Suppressor macrophage treated with lipopolysaccharide for 1 hour (primary cell): ENCODE measurements at places on chromosomes 7 and 10.

DNA sequence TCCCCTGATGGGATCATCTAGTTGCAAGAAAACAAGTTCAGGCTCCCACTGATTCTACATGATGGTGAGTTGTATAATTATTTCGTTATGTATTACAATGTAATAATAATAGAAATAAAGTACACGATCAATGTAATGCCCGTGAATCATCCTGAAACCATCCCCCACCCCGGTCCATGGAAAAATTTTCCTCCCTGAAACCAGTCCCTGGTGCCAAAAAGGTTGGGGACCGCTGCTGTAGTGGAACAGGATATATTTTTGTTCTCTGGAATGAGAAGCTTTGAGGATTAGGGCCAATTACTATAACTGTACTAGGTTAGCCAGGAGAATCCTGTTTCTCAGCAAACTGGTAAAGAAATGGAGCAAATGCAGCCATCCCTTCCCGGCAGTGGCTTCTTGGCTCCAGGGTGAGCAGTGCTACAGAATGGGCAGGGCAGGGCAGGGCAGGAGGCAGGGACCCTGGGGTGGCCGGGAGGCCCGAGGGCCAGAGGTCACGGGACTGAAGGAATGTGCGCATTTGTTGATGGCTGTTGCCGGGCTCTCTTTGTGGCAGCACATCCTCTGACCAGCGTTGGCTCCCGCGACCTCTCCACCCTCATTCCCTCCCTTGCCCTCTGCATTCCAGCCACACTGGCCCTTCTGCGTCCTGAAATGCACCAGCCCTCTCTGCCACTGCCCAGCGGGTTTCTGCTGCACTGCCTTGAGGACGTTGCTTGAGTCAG lies 162.3 kb upstream of the NPS start:
- DNase-seq = no peak

DNA sequence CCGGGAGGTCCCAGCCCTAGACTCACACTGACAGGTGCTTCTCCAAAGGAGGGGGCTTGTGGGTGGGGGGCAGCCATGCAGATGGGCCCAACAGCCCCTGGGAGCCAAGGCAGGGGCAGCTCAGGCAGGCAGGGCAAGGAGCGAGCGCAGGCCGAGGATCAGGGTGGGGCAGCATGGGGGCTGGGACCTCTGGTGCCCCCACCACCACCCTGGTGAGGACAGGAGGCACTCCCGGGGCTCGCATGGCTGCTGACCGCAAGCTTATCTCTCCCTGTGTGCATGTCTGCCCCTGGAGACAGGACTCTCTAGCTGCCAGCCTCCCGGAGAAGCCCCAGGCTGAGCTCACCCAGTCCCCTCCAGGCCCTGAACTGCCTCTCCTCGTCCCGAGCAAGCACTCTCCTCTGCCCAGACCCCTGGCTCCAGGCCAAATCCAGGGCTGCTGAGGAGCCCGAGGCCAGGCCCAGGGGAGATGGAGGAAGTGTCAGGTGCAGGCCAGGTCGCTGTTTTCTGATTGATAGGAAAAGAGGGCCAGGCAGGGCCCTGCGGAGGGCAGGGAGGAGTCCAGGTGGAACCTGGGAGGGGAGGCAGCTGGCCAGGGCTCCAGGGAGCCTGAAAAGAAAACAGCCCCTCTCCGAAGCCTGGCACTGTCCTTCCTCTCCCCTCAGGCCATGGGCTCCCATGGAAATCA lies 39.0 kb downstream of the PDGFA start:
- no peak for DNase-seq

DNA sequence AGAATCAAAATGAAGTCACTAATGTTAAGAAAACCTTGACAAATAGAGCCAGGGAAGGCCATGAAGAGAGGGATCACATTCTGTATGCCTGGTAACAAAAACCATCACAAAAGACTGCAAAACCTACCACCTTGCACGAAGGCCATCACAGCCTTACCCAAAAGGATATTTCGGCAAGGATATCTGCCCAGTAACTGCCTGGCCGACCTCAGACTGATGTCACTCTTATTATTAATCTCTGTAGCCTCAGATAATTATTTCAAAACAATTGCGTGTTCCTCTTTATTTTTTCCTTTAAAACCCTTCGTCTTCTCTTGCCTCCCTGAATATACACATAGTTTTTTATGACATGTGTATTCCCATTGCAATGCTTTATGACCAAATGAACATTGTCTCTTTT lies 52.5 kb downstream of the CDC14C start:
- no peak for DNase-seq

DNA sequence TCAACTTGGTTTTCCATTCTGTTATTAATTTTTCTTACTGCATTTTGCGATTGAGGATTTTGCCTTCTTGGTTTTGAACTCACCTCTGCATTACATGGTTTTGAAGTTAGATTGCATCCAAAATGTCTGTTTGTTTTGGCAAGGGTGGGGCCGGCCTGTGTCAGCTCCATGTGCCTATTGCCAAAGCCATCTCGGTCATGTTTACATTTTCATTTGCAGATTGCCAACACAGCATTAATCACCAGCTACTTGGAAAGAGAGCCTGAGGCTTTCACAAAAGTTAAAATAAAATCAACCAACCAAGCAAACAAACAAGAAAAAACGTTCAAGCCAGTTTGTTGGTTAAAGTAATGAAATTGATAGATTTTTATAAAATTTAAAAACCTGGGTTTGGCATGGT lies 695.8 kb downstream of the TYW1 start:
- DNase-seq = no peak

DNA sequence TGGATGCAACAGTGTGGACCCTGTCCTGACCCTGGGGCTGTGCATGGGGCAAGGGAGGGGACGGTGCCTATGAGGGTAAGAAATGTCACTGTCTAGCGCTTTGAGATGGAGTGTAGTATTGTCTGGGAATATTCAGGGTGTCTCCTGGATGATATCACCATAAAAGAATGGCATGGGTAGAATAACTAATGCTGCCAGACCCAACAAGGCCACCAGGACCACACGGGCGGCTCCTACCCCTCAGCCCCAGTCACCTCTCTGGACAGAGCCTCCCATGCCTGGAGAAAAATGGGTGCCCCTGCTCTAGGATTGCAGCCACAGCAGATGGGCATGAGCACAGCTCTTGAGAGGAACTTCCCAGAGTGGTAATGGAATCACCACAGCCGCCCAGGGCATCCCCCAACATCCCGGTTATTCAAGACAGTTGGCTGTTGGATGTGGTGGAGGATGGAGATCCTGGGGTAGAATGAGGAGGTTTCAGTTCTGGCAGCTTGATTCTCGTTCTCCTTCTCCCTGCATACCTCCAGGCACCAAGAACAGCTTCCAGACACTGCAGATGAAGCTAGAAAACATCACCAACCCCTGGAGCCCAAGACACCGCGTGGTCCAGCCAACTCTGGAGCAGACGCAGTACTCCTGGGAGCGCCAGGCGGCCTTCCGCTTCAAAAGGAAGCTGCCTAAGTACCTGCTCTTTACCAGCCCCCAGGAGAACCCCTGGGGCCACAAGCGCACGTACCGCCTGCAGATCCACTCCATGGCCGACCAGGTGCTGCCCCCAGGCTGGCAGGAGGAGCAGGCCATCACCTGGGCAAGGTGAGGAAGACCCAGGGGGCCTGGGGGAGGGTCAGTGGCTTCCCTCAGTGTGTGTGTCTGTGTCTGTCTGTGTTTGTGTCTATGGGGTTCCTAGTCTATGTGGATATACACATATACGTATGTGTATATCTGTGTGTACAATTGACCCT lies 6.2 kb downstream of the AOC1 start:
- DNase-seq = no peak

DNA sequence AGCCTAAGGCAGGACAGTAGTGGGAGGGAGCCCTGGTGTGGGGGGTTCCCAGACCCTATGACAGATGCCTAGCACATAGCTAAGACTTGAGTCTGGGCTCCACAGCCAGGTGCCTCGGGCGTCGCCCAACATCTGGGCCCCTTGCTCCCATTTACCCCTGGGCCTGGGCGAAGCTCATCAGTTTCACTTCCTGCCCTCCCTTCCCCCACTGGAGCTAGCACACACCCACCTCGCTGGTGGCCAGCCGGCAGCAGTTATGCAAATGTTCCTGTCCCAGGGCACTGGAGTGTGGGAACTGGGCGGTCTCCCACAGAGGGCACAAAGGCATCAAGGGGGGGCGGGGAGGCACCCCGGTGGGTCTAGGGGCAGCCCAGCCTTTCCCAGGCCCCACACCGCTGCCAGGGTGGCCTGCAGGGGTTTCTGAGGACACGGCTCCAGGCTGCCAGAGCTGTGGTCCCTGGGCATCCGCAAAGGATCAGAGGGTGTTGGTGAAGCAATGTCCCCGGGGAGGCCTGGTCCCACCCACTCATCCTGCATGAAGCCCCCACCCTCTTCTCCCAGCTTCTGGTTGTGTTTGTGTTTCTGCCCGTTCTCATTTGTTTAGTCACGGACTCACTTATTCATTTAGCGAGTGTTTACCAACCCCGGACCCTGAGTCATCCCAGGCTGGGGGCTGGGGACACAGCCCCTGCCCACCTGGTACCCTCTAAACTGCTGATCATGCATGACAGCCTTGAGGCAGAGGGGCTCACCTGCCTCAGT lies 20.4 kb downstream of the SH2B2 start:
- DNase-seq = peak; percentile 88

DNA sequence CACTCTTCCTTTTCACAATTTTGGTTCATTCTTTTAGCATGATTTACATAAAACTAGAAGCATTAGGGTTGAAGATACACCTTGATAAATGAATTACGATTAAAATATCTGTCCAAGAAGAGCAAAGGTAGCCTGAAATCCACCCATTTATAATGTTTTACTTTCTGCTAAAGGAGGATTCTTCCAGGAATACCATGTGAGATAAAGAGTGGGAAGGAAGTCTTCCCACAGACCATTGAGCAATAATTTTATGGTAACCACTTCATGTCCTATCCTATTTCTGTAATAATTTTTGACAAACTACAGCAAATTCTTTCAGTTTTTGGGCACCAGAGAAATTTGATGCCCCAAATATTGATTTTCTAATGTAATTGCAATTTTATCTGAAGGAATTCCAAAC lies 150.6 kb upstream of the STEAP4 start:
- DNase-seq = peak; percentile 40

DNA sequence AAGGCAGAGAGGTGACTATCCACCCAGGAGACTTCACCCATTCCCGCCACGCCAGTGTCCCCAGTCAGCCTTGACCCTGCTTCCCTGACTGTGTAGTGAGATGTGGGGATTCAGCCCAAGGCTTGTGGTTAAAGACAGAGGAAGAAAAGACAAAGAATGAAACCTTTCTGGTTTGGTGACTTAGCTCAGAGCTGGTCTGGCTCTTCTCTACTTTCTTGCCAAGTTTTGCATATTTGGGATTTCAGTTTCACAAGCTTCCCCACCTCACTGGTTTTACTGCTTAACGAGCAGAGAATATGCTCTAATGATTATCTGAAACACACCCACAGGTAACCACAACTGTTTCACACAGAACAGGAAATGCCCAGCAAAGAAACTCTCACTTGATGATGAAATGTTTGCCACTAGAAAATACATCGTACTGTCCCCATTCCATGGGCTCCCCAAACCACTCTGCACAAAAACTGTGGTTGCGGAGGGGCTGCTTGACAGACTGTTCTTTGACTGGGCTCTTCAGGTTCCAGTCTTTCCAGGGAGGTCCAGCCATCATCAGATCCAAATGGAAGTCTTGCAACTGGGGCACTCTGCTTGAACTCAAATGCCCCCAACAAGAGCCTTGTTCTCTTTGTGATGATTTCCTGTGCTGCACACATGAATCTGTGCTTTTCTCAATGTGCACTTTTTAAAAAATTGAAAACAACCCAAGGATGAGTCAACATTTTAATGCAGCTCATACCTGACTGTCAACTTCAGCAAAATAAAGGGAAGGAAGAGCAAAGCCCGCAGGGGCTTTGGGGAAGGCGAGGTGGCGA lies 95.5 kb downstream of the CTBP2 start:
- peak; percentile 46 for DNase-seq

DNA sequence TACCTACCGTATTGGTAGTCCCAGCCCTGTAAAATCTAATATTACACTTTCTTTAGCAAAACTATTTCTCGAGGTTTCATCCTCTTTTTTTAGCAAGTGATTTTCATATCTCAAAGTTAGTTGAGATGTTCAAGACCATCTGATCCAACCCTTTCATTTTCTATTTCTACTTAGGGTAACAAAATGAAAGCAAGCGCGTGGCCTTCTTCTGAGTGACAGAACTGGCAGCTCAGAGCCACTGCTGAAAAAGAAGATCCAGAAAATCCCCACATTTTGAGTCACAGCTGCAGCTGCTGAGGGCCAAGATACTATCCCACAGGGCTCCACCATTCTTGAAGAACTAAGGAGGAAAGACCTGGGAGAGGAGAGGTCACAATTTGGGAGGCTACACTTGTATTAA lies 24.8 kb upstream of the ZNF800 start:
- DNase-seq = no peak

GRCh38 chr7:155292680-155293226 lies 4.9 kb upstream of the INSIG1 start:
- DNase-seq = no peak

GRCh38 chr10:110994406-110995086 lies 75.1 kb downstream of the SHOC2 start:
- no peak for DNase-seq
